Activated CD4-positive, alpha-beta T cell treated with anti-CD3 and anti-CD28 coated beads, Interleukin-2, Interleukin-4, amounts not matched to agents 100 ng/mL and 50 ng/mL, durations not matched to agents 16 hours and 8 hours (primary cell): ENCODE measurements at places on chromosomes 7 and 10.

GRCh38 chr7:149220534-149220933 lies 18.9 kb upstream of the ZNF212 start:
- no peak for DNase-seq

DNA sequence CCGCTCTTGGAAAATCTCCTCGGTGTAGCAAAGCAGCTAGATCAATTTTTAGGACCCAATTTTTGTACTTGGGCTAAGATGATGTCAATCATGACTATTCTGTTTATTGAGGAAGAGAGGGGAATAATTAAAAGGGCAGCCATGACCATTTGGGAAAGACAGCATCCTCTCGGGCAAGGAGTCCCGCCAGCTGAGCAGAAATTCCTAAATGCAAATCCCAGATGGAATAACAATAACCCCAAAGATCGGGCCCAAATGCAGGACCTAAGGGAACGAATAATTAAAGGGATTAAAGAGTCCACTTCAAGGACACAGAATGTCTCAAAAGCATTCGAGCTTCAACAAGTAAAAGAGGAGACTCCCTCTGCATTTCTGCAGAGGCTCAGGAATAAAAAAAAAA lies 18.7 kb downstream of the COL17A1 start:
- no peak for DNase-seq

GRCh38 chr10:70726909-70727495 lies 54.7 kb downstream of the ADAMTS14 start:
- no peak for DNase-seq

- DNase-seq: no peak
These were observed 521.4 kb upstream of the SEMA3D start for GRCh38 chr7:85708221-85708620.

DNA sequence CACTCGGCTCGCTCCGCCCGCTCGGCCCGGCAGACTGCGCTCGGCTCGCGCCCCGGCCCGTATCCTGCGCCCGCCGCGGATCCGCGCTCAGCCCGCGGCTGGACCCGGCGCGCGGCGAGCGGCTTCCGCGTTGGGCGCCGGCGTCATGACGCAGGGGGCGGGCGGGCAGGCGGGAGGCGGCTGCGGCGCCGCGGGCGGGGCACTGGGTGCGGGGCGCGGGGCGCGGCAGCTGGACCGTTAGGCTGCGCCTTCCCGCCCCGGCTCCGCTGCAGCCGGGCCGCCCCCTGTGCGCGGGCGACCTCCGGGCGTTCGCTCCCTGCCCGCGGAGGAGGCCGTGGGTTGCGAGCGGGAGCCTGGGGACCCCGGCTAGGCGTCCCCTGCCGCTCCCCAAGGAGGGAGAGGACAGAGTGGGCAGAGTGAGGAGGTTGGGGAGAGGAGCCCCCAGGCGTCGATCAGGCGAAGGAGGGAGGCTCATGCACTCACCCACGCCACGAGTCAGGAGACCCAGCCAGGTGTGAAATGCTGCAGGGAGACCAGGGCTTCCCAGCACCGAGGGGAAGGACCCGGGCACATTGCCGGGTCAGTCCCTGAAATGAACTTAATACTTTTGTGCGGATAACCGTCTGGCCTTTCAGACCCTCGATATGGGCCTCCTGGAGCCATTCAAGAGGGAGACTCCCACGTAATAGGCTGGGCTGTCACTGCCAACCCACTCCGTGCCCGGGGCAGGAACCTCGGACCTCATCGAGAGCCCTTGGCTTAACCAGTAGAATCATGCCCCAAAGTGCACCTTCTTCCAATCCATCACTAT lies at the start of gene PIP4K2A:
PIP4K2A (minus strand) TSS at position 100 of the 811 bp plus-strand sequence. CDS start 252 bp downstream, outside the sequence.
- DNase-seq: peak; percentile 68

DNA sequence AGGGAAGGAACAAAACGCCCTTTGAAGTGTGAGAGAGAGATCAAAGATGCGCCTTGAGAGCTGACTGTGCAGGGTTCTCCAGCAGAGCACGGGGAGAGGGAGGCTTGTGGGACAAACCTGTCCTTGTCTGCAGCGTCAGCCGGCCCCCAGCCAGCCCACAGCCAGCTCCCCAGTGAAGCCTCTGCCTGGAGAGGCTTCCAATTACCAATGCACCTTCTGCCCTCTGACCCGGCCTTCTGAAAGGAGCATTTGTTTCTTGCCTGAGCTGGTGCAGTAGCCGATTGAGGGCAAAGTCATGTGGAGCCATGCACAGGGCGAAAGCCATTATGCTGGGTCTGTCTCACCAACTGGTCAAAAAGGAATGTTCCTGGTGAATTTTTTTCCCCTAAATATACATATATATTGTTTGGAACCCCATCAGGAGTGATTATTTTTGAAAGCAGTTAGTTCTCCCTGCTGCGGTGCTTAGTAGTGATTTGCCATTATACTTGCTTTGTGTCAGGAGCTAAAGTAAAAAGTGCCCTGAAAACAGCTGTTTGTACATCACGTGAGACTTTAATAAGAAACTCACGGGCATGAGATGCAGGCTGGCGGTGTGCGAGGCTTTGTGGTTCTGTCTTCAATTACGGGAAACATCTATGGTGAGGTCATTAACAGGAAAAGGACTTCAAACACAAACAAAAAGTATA lies 268.6 kb downstream of the KLF6 start:
- DNase-seq: peak; percentile 7

DNA sequence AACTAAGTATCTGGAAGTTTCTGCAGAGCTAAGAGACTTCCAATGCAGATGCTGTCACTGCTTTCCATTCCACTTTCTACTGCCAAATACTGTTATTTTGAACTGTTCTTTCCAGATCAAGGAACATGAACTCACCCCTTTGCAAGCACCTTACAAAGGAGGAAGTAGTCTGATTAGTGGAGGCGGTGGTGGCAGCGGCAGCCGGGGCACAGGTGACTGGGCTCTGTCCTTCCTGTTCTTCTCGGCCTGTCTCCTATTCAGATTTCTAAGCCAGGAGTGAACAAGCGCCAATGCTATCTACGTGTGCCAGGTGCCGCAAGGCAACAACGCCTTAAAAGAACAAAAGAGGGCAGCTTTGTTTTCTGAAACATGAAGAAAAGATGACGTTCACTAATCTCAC lies 44.9 kb downstream of the BEND7 start:
- DNase-seq: no peak

DNA sequence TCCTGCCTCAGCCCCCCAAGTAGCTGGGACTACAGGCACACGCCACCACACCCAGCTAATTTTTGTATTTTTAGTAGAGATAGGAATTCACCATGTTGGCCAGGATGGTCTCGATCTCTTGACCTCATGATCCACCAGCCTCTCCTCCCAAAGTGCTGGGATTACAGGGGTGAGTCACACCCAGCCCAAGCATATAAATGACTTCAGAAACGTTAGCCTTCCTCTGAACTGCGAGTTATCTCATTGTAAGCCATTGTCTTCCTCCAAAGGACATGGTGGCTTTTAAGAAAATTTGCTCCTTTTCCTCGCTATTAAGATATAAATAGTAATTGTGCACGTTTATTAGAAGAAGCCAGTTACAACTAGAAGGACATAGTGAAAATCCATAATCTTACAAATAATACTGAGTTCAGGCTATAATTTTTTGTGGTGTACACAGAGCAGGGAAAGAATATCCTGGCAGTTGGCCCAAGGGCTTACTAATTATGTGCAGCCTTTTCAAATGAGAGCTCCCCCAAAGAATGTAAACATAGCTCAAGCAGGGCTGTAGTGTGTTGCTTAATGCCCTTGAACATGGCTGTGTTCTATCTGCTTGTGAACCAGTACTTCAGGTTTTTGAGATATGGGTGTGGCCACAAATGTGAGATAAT lies 495.8 kb downstream of the PARD3 start:
- no peak for DNase-seq

DNA sequence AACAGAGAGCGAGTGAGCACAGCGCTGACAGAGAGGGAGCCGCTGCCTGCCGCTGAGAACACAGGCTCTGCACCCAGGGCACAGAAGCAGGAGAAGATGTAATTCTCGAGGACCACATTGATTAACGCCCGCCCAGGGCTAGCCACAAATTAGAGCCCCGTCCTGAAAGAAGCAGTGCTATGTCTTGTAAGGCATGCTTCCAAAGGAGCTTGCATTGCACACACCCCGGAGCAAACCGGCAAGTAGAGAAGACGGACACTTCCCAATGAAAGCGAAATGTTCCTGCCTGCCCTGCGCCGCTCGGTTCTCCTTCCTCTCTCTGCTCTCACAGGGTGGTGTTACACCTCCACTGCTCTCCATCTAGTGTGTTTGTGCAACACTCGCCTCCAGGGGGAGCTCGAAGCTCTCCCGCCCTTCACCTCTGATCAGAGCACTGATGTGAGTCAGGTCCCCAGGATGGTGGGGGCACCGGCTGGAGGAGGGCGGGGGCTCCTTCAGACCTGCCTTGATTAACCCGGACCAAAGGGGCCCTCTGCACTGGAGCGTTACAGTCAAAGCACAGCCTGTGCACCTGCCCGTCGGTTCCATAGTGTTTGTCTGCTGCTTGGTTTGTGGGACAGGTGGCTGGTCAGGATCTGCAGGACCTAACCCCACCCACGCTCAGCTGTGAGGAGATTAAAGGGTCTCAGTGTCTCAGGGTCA lies 316.5 kb downstream of the ADARB2 start:
- DNase-seq: peak; percentile 69

- no peak for DNase-seq
These were observed 28.6 kb upstream of the PROSER2 start for GRCh38 chr10:11794566-11794965.

DNA sequence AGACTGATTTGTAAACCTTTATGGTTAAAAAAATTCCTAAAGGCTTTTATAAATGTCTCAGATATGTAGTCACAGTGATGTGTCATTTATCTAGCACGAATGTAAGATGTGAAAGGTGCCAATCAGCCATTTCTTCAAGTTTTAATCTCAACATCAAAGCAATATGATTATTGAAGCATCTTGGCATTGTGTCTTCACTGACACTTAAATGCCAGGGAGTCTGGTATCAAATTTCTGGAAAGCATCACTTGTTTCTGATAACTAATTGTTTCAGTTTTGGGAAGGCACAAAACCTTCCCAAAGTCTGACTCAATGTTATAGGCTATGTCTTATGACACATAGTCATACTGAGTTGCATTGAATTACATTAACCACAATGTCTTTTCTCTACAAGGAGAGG lies 492.0 kb upstream of the CNTNAP2 start:
- no peak for DNase-seq
